ENCODE measurements at places on chromosomes 11 and 22. TPM values are rescaled to one million over a fixed set of nuclear protein-coding genes. Genes with fewer than 3 reads are reported as not detected.

CREB3L1 gene
- total RNA-seq: 14.5 TPM

FKBP2 gene
- 48.5 TPM for total RNA-seq

ALDH3B1 gene
- total RNA-seq: 33.1 TPM

LRRC32 gene
- total RNA-seq: 36.7 TPM

TPBGL gene
- not detected for total RNA-seq

OR10D3 gene
- not detected for total RNA-seq

RELT gene
- 6.3 TPM for total RNA-seq

RASSF10 gene
- total RNA-seq: not detected

C22orf42 gene
- not detected for total RNA-seq

WNT7B gene
- total RNA-seq: not detected

TSPAN18 gene
- total RNA-seq: not detected

RAG1 gene
- 0.20 TPM for total RNA-seq

RAC2 gene
- total RNA-seq: 16.6 TPM

C11orf87 gene
- not detected for total RNA-seq

P2RY6 gene
- total RNA-seq: not detected

OR2AT4 gene
- not detected for total RNA-seq

MS4A7 gene
- not detected for total RNA-seq

NNMT gene
- total RNA-seq: 193 TPM

BEST1 gene
- total RNA-seq: 4.8 TPM

TMEM138 gene
- 25.6 TPM for total RNA-seq

SMIM38 gene
- under 0.01 TPM for total RNA-seq

SCGB2A2 gene
- not detected for total RNA-seq

PAK1 gene
- 51.4 TPM for total RNA-seq

MDK gene
- total RNA-seq: 2.5 TPM

DTX4 gene
- 0.59 TPM for total RNA-seq

ZNF215 gene
- total RNA-seq: 5.7 TPM

IGLL5 gene
- total RNA-seq: not detected

MS4A14 gene
- not detected for total RNA-seq

PRG3 gene
- not detected for total RNA-seq

CATSPER1 gene
- not detected for total RNA-seq

UBQLNL gene
- total RNA-seq: not detected

DDTL gene
- total RNA-seq: 3.7 TPM

TM7SF2 gene
- total RNA-seq: 14.3 TPM

OR51E2 gene
- not detected for total RNA-seq

DGAT2 gene
- 18.7 TPM for total RNA-seq

OR5L1 gene
- total RNA-seq: not detected

MOGAT2 gene
- total RNA-seq: not detected

MRGPRE gene
- total RNA-seq: 0.73 TPM

CD3G gene
- total RNA-seq: not detected

UCP3 gene
- total RNA-seq: 0.73 TPM

LUZP2 gene
- total RNA-seq: under 0.01 TPM

All from subcutaneous preadipocyte (primary cell).